Nephron progenitor cell (in vitro differentiated cells): ENCODE measurements at places on chromosomes 3 and 15.

DNA sequence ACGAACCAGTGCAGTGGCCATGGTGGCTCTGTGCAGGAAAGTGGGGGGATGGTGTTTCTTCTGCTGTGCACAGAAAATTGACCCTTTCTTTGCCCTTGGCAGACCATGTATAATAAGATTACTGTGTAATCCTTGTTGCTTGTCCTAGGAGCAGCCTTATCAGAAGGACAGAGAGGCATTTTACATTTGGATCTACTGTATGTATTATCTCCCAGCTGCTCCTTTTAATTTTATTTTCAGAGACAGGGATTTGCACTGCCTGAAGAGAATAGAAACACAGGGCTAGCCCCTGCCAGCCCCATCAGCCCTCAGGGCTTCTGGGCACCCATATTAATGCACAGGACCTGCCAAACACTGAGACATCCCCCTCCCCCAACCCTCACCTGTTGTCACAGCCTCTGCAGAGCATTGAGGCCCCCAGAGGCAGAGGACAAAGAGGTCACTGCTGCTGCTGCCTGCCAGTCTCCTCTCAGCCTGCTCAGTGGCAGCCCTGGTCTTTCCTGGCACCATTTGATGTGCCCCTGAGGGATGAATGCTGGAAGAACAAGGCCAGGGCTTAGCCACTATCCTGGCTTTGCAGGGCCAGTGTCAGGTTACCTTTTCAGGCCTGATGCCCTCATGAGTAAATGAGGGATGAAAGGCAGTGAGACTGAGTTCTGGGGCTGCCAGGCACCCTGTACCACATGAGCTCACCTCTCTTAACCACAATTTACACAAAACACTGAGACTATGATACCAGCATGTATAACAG is 533.4 kb downstream of the NTRK3 start:
- H3K4me1 ChIP-seq: peaks cover 31% of the 10 kb centered on the region
- H3K27ac ChIP-seq: no peak overlapping the region
- H3K4me3 ChIP-seq: no peak overlapping the region
- no peaks in the 10 kb centered on the region for H3K36me3 ChIP-seq

GRCh38 chr3:96017556-96017955 is 796.8 kb upstream of the EPHA6 start:
- H3K4me1 ChIP-seq: no peaks in the 10 kb centered on the region
- no peaks in the 10 kb centered on the region for H3K36me3 ChIP-seq
- no peak overlapping the region for H3K4me3 ChIP-seq
- no peak overlapping the region for H3K27ac ChIP-seq

GRCh38 chr3:138114988-138115971 is at the start of gene DZIP1L:
DZIP1L (minus strand) TSS chr3:138115608; CDS start chr3:138103971, 11,637 bp downstream.
- peak; percentile 77 for DNase-seq
- peak within 1 kb of the TSS; percentile 94 for H3K4me3 ChIP-seq
- peaks cover 36% of the 10 kb centered on the region for H3K4me1 ChIP-seq
- H3K36me3 ChIP-seq: peaks cover 11% of the 10 kb centered on the region
- peaks cover 4% of the 10 kb centered on the region for H3K27me3 ChIP-seq

GRCh38 chr15:40285554-40286011 is 2.7 kb upstream of the ANKRD63 start:
- no peak overlapping the region for H3K27ac ChIP-seq
- H3K4me1 ChIP-seq: peaks cover 26% of the 10 kb centered on the region
- DNase-seq: no peak

GRCh38 chr3:123733341-123733740 is 148.5 kb upstream of the HACD2 start:
- no peak overlapping the region for H3K27ac ChIP-seq
- DNase-seq: no peak
- peaks cover 8% of the 10 kb centered on the region for H3K27me3 ChIP-seq
- peaks cover 12% of the 10 kb centered on the region for H3K36me3 ChIP-seq
- H3K4me1 ChIP-seq: peaks cover 9% of the 10 kb centered on the region

- no peak for DNase-seq
- no peak overlapping the region for H3K27ac ChIP-seq
- H3K36me3 ChIP-seq: no peaks in the 10 kb centered on the region
Observed at GRCh38 chr15:35111861-35112260, 26.8 kb upstream of the NANOGP8 start.

DNA sequence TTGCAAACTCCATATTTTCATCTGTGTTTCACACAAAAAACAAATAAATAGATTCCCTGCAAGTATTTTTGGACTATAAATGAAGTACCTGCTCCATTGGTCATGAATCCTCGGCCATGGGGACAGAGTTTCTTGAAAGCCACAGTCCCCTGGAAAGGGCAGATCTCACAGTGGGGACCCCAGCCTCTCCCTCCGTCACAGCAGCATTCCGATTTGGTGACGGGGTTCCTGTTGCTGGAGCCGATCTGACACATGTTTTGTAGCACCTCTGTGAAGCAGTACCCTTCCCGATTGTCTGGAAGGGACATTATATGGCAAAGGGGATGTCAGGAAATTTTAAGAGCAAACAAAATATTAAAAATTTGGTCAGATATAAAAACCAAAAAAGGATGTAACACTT is 96.2 kb downstream of the DUT start:
- no peak for DNase-seq
- peaks cover 45% of the 10 kb centered on the region for H3K36me3 ChIP-seq
- H3K27me3 ChIP-seq: no peaks in the 10 kb centered on the region
- H3K4me3 ChIP-seq: no peak overlapping the region

DNA sequence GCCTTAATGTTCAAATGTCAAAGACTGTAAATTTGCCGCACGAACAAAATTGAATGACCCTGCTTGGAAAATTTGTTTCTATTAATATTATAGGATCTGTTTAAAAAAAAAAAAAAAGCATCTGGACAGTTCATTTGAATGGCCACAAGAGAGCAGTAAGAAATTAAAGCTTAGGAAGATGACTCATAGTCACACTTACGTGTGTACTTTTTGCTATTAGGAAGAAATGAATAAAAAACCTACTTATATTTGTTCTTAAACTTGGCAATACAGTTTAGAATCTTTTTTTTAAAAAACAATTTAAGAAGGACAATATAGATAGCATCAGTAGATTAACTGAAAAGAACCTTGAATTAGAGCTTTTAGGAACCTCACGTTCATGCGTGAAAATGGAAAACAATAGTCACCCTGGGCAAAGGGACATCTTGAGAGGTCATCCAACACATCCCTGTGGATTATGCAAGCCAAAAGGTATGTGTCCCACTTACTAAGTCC is 621.8 kb downstream of the MECOM start:
- no peak for DNase-seq
- H3K27ac ChIP-seq: no peak overlapping the region
- no peaks in the 10 kb centered on the region for H3K27me3 ChIP-seq
- no peaks in the 10 kb centered on the region for H3K36me3 ChIP-seq
- no peak overlapping the region for H3K4me3 ChIP-seq

- H3K4me1 ChIP-seq: peaks cover 8% of the 10 kb centered on the region
- H3K27ac ChIP-seq: no peak overlapping the region
- H3K27me3 ChIP-seq: no peaks in the 10 kb centered on the region
Observed at GRCh38 chr15:55402707-55403106, 5.5 kb downstream of the CCPG1 start.

DNA sequence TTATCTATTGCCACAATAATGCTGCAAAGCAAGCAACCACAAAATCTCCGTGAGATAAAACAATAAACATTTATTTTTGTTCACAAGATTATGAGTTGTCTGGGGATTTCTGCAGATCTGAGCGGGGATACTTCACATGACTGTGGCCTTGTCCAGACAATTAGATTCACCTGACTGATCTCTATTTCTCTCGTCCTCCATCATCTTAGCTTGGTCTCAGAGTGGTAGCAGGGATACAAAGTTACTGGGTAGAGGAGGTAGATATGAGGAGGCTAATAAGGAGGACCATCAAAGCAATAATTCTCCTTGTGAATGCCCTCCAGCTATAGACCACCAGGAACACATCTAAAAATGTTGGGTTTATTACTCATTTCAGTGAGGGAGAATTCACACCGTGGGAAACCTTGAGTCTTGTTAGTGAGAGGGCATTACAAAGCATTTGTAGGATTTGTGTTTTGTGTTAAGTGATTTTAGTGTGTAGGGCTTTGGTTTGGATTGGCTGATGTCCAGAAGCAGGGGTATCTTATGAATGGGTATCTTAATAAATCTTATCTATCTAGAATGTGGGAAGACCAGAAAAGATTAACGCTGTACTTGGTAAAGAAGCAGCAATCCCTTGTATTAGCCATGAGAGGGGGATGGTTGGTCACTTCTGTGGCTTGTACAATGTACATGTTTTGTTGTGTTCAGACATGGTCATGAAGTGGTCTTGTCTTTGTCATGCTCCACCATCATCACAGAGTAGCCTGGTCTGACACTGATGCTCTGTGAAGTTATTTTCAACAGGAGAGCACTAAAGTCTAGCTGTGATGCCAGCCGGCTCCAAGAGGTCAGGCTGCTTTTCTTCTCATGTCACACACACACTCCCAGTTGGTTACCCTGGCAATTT is 287.6 kb upstream of the STT3B start:
- peaks cover 52% of the 10 kb centered on the region for H3K4me1 ChIP-seq
- no peaks in the 10 kb centered on the region for H3K36me3 ChIP-seq
- H3K27ac ChIP-seq: no peak overlapping the region
- H3K27me3 ChIP-seq: peaks cover 4% of the 10 kb centered on the region

DNA sequence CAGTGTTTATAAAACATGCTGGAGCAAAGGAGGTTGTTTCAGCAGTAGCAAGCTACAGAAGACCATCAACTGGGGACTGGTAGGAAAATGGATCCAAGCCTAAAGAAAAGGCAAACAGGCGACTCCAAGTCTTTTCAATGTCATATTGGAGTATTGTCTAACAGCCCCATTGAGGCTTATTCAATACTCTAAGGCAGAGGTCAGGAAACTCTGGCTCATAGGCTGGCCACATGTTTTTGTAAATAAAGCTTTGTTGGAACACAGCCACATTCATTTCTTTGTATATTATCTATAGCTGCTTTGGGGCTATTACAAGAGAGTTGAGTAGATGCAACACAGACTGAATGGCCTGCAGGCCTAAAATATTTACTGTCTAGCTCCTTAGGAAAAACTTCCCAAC is 77.5 kb downstream of the RPL22L1 start:
- no peak for DNase-seq
- H3K4me3 ChIP-seq: no peak overlapping the region
- H3K27ac ChIP-seq: no peak overlapping the region
- no peaks in the 10 kb centered on the region for H3K4me1 ChIP-seq
- peaks cover 4% of the 10 kb centered on the region for H3K36me3 ChIP-seq

GRCh38 chr15:31331389-31331788 is 4.8 kb downstream of the KLF13 start:
- H3K4me1 ChIP-seq: peaks cover 62% of the 10 kb centered on the region
- H3K27ac ChIP-seq: no peak overlapping the region
- peaks cover 16% of the 10 kb centered on the region for H3K27me3 ChIP-seq
- no peaks in the 10 kb centered on the region for H3K36me3 ChIP-seq
- no peak for DNase-seq

DNA sequence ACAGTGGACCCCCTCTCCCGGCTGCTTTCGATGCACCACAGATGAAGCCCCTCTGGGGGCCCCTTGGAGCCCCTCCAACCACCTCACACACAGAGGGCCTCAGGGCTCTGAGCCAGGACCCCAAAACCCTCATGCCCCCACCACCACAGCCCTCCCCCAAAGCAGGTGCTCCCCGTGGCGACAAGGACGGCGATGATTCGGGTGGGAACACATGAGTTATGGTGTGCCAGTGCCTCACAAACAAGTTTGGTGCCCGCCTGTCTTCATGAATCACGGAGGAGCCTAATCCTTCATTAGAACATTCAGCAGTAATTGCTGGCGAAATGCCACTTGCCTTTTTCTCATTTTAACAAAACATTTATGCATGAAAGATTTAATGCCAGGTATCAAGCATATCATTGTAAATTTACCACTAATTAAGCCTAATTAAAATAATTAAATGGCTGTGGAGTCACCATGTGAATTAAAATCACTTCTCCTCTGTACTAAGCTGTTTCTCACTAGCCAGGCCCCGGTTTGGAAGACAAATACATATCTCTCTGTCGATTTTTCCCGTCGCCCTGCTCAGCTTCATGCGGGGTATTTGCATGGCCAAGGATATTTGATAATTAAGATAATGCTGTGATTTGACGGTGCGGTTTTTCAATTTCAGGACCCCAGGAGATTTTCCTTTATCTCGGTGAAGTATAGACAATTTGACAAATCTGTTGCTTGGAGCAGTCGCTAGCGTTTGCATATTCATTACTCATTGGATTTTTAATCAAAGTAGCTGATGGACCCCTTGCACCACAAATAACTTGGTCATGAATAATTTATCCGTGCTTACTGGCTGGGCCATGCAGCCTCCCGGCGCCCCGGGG is 157.0 kb downstream of the TLE3 start:
- no peak for DNase-seq
- peaks cover under 1% of the 10 kb centered on the region for H3K36me3 ChIP-seq
- no peak overlapping the region for H3K4me3 ChIP-seq
- H3K27me3 ChIP-seq: peaks cover 11% of the 10 kb centered on the region
- H3K27ac ChIP-seq: no peak overlapping the region

DNA sequence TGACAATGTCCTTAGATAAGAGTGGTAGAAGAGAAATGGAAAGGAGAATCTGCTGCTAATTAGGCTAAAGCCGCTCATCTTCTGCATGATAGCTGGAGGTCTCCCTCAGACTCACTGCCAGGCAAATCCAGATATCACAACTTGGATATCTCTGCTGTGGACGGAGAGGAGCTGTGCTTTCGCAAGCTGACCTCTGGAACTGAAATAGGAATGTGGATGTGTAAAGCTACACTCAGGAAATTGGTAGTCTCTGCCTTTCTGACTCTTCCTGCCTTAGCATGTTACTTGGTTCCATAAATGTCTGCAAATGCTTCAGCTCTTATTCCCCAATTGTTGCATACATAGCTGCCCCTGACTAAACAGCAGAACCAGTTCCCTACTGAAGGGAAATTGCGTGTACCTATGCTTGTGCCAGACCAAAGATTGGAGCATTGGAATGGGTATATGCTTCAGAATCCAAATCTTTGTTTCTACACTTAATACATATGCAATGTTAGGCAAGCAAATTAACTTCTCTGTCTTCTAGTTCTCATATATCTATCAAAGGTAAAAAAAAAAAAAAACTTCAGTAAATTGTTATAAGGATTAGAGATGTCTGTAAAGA is 74.7 kb upstream of the ROBO2 start:
- no peak overlapping the region for H3K27ac ChIP-seq
- H3K27me3 ChIP-seq: no peaks in the 10 kb centered on the region
- H3K4me3 ChIP-seq: no peak overlapping the region
- no peaks in the 10 kb centered on the region for H3K36me3 ChIP-seq
- DNase-seq: no peak
- H3K4me1 ChIP-seq: peaks cover 9% of the 10 kb centered on the region

GRCh38 chr3:157692468-157692867 is 189.3 kb upstream of the VEPH1 start:
- no peaks in the 10 kb centered on the region for H3K27me3 ChIP-seq
- H3K36me3 ChIP-seq: no peaks in the 10 kb centered on the region
- DNase-seq: no peak
- H3K4me1 ChIP-seq: no peaks in the 10 kb centered on the region
- H3K4me3 ChIP-seq: no peak overlapping the region

- no peak for DNase-seq
- H3K4me1 ChIP-seq: peaks cover 42% of the 10 kb centered on the region
- peaks cover 3% of the 10 kb centered on the region for H3K27me3 ChIP-seq
- H3K27ac ChIP-seq: no peak overlapping the region
- peak overlapping the region; percentile 89 for H3K4me3 ChIP-seq
Observed at GRCh38 chr15:90200534-90201129, 498 bp upstream of the SEMA4B start.
